Naive thymus-derived CD8-positive, alpha-beta T cell (primary cell): ENCODE measurements at places on chromosomes 4 and X. TPM values are rescaled to one million over a fixed set of nuclear protein-coding genes. Genes with fewer than 3 reads are reported as not detected.

PRRG1 gene
- not detected for total RNA-seq

EVC2 gene
- total RNA-seq = 0.11 TPM

DNA sequence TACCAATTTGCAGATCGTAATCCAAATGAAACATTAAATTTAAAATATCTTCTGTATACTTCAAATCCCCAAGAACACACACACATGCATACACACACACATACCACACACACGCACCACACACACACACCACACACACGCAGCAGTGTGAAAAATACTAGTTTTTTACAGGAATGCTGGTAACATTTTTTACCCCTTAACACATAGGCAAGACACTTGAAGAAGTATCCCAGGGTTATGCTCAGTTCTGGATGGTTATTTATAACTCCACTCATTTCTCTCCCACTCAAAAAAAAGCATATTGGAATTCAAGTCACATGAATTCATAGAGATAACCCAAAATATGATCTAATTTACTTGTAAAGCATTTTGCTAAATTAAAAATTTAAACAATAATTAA lies 325.5 kb upstream of the SLC7A11 start:
- peaks cover 4% of the 10 kb centered on the region for H3K27me3 ChIP-seq
- no peak overlapping the region for H3K4me3 ChIP-seq
- no peaks in the 10 kb centered on the region for H3K4me1 ChIP-seq

NDP gene
- not detected for total RNA-seq

DNA sequence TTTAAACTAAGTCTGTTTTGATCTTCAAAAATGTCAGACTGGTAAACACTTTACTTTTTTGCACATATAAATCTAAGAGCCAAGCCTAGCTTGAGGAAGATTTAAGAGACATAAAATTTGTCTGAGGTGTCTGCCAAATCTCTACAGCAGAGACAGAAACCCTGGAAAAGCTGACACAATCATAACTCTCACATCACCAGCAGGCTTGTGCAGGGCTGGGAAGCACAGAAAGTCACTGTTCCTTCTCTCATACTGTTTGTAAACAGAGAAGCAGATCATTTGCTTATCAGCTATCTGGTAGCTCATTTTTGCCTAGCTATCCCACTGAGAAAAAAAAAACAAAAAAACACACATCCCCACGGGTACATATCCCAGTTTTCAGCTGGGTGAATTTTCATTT lies 7.0 kb downstream of the ENOX2 start:
- no peak overlapping the region for H3K4me3 ChIP-seq
- no peak overlapping the region for H3K27ac ChIP-seq
- DNase-seq = no peak
- no peaks in the 10 kb centered on the region for H3K27me3 ChIP-seq

- H3K4me1 ChIP-seq = no peaks in the 10 kb centered on the region
- H3K27ac ChIP-seq = no peak overlapping the region
- no peak for DNase-seq
- H3K27me3 ChIP-seq = no peaks in the 10 kb centered on the region
- no peak overlapping the region for H3K4me3 ChIP-seq
- H3K36me3 ChIP-seq = no peaks in the 10 kb centered on the region
These were observed 48.2 kb upstream of the SLIT2 start for GRCh38 chr4:20203508-20203907.

RAI2 gene
- 3.2 TPM for total RNA-seq

GRCh38 chrX:75603833-75604232 lies 81.0 kb upstream of the ZDHHC15 start:
- H3K4me1 ChIP-seq = no peaks in the 10 kb centered on the region
- no peaks in the 10 kb centered on the region for H3K27me3 ChIP-seq
- H3K4me3 ChIP-seq = no peak overlapping the region
- no peaks in the 10 kb centered on the region for H3K36me3 ChIP-seq

GRCh38 chr4:136443006-136443405 lies 1089.3 kb downstream of the PCDH18 start:
- no peak for DNase-seq
- no peaks in the 10 kb centered on the region for H3K4me1 ChIP-seq
- no peaks in the 10 kb centered on the region for H3K27me3 ChIP-seq
- H3K36me3 ChIP-seq = no peaks in the 10 kb centered on the region

GRCh38 chrX:64184396-64184795 lies 21.1 kb downstream of the AMER1 start:
- H3K27me3 ChIP-seq = no peaks in the 10 kb centered on the region
- no peak overlapping the region for H3K27ac ChIP-seq
- no peak for DNase-seq
- no peak overlapping the region for H3K4me3 ChIP-seq

DNA sequence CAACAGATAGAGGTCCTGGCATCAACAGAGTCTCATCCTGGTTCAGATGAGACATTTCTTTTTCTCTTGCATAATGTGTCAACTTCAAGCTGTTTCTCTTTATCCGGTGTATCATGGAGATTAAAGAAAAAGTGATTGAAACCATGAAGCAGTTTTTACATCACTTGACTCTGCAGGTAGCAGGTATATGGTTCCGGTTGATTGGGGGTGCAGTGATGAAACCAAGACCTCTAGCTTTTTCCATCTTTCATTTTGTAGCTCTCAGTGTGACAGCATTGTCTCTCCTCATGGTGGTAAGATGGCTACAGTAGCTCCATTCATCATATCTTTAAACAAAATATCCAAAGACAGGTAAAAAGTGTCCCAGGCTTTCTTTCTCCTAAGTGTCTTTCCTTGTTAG lies 2.4 kb upstream of the HOPX start:
- H3K36me3 ChIP-seq = no peaks in the 10 kb centered on the region
- no peak for DNase-seq
- peaks cover 7% of the 10 kb centered on the region for H3K27me3 ChIP-seq
- no peak overlapping the region for H3K27ac ChIP-seq
- H3K4me3 ChIP-seq = no peak overlapping the region

NXF2 gene
- not detected for total RNA-seq

- no peak overlapping the region for H3K27ac ChIP-seq
- DNase-seq = no peak
- H3K36me3 ChIP-seq = peaks cover 42% of the 10 kb centered on the region
- peaks cover 35% of the 10 kb centered on the region for H3K4me1 ChIP-seq
These were observed 8.4 kb downstream of the HAND2 start for GRCh38 chr4:173521467-173522159.

DNA sequence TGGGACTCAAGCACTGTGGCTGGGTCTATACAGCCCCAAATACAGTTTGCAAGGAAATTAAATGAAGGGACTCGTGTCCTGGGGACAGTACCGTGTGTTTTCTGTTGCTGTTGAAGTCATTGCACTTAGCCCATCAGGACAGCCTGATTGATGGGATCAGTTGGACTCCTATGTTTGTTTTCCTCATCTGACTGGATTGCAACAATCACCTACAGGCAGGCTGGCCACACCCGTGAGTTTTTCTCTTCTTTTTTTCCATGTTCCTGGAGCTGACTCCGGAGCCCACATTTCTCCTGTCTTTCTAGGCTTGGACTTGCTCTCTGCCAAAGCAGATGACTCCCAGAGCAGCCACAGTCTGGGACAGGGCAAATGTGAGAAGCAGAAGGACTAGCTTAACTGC lies 38.1 kb downstream of the RTL9 start:
- no peaks in the 10 kb centered on the region for H3K4me1 ChIP-seq
- no peaks in the 10 kb centered on the region for H3K36me3 ChIP-seq
- H3K27ac ChIP-seq = no peak overlapping the region
- no peak overlapping the region for H3K4me3 ChIP-seq
- no peaks in the 10 kb centered on the region for H3K27me3 ChIP-seq
- no peak for DNase-seq

DNA sequence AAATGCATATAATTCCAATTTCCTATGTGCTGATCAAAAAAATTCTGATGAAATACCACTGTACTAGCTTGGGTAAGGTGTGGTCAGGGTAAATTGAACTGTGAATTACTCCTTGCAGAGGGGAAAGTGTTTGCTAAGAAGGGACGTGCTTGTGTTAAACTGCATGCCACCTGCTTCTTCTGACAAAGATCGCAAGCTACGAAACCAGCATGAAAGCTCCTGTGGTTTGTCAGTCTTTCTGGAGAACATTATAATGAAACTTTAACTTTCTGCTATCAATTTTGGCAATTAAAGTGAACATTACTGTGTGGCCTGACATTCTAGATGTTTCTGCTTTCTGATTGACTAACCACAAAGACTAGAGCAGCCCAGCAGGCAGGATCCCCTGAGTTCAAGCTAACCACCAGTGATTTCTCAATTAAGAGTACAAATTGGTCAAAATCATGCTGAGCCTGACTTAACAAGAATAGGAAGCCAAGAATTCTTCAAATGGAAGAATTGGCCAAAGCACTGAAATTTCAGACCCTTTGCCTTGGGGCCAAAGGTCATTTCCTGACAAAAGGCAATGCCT lies 239.0 kb downstream of the SLITRK2 start:
- no peak for DNase-seq
- no peak overlapping the region for H3K4me3 ChIP-seq
- H3K27me3 ChIP-seq = no peaks in the 10 kb centered on the region
- no peaks in the 10 kb centered on the region for H3K4me1 ChIP-seq
